Stomach (tissue), 19 donors: ENCODE measurements at places on chromosomes 4 and X. TPM values are rescaled to one million over a fixed set of nuclear protein-coding genes. Genes with fewer than 3 reads are reported as not detected.
A peak's percentile ranks its signal among the peaks of the same experiment; 100 is the strongest.

PNMA6E gene
- total RNA-seq = not detected

TEX13D gene
- total RNA-seq = not detected

SOWAHD gene
- total RNA-seq = not detected

MID1 gene
- 2.3 TPM for total RNA-seq

- no peak for DNase-seq
Observed at GRCh38 chrX:126820700-126821420, 1.3 kb downstream of the PRR32 start.

- DNase-seq = no peak
Observed at GRCh38 chrX:22095286-22095685, 63.2 kb downstream of the PHEX start.

DNA sequence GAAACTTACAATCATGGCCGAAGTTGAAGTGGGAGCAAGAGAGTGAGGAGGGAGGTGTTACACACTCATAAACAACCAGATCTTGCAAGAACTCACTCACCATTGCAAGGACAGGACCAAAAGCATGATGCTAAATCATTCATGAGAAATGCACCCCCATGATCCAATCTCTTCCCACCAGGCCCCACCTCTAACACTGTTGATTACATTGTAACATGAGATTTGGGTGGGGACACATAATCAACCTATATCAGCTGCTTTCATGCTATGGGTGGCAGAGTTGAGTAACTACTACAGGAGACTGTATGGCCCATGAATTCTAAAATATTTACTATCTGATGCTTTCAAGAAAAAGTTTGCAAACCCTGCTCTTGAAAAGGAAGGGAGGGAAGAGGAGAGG is 155.1 kb downstream of the DEFB131A start:
- no peak for DNase-seq

- peak; percentile 73 for DNase-seq
Observed at GRCh38 chr4:3013839-3014350, 50.5 kb downstream of the GRK4 start.

- no peak for DNase-seq
Observed at GRCh38 chrX:54076903-54077302, 32.6 kb upstream of the PHF8 start.

- no peak for DNase-seq
Observed at GRCh38 chr4:124866301-124866700, 153.8 kb upstream of the ANKRD50 start.
